Hypothalamus (tissue), 51 donors: ENCODE measurements at places on chromosomes 11 and 22.

- DNase-seq, result no peak
These were observed 40.9 kb upstream of the AMPD3 start for GRCh38 chr11:10414181-10414580.

- DNase-seq, result no peak
These were observed 25.9 kb upstream of the CCDC34 start for GRCh38 chr11:27388869-27389268.

DNA sequence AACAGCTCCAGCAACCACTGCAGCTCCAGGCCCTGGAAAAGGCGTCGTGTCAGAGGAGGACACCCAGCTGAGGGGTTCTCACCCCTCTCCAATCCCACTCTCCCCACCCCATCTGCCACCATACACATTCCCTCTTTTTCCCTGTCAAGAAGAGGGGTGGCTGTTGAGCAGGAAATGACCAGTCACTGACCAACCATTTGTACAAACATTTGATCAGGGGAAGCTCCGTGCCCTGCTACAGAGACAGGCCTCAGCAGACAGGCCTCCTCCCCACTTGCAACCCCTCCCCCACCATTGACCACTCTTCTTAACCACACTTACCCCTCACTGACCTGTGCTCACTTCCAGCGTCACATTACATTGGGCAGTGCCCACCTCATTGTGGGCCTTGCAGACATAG lies 2.3 kb upstream of the VSIG2 start:
- DNase-seq, result no peak

DNA sequence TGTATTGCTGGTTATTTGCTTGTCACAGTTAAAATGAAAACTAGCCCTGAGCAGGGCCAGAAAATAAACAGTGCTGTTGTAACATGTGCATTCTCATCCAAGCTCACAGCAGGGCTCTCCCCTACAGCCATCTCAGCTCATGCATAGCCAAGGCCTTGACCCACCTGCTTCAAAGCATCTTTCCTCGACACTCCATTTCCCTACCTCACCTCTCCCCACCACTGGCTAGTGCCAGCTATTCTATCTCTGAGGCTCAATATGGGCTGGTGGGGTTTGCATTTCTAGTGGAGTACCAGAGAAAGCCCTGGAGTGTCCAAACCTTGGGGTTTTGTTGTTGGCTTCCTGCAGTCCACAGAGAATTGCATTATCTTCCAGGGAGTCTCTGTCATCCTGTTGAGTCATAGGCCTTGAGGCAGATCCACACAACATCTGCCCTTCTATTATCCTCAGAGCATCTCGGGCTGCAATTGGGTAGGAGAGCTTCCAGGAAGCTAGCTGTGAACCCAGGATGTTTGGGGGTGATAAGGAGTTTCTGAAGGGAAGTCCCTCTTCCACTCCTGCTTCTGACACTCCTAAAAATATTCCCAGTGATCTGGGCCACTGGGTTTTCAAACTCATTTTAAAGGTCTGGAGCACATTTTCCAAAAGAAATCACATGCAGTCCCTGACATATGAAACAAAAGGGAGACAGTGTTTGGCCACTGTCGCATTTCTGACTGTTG lies 36.1 kb upstream of the AMOTL1 start:
- DNase-seq, result no peak

- no peak for DNase-seq
These were observed 1.8 kb downstream of the FJX1 start for GRCh38 chr11:35619855-35620640.

GRCh38 chr11:22786475-22786874 lies 43.1 kb downstream of the SVIP start:
- no peak for DNase-seq

DNA sequence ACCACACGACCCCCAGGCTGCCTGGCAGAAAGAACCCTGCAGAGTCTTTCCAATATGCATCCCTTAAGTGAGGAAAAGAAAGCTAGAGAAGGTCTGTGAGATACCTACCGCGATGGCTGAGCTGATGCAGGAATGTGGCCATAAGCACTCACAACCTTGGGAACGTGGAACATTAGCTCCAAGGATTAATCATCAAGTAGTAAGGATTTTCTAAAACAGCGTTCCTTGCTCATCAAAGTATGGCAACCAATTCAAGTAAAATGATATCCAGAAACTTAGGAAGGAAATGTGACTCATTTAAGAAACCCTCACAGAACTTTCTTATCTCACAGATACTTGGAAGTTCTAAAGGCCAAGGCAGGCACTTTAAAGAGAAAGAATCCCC lies 12.8 kb downstream of the PACSIN2 start:
- no peak for DNase-seq

DNA sequence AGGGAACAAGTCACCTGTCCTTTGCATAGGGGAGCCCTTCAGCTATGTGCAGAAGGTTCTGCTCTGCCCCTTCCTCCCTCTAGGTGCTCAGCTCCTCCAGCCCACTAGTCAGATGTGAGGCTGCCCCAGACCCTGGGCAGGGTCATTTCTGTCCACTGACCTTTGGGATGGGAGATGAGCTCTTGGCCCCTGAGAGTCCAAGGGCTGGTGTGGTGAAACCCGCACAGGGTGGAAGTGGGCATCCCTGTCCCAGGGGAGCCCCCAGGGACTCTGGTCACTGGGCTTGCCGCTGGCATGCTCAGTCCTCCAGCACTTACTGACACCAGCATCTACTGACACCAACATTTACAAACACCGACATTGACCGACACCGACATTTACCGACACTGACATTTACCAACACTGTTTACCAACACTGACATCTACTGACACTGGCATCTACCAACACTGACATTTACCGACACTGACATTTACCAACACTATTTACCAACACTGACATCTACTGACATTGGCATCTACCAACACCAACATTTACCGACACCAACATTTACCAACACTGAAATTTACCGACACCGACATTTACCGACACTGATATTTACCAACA lies 71.9 kb upstream of the PPP6R3 start:
- no peak for DNase-seq

DNA sequence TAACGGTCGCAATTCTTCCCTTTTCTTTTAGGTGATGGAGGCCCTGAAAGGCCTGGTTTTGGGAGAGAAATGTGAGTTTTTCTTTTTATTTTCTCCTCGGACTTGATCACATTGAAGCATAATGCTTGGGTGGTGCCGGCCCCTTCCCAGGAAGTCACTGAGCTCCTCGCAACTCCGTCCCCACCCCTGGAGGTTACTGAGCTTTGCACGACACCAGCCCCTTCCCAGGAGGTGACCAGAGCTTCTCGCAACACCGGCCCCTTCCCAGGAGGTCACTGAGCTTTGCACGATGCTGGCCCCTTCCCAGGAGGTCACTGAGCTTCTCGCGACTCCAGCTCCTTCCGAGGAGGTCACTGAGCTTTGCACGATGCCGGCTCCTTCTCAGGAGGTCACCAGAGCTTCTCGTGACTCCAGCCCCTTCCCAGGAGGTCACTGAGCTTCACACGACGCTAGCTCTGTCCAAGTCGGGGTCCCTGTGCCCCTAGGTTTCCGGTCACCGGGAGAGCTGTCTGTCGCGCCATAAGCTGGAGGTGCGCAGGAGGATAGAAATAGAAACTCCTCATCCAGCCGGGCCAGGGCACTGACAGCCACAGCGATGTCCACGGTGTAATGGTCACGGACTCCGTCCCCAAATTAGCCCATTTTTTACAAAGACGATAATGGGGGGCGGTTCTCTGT lies 586.4 kb downstream of the BRD1 start:
- DNase-seq, result no peak

- DNase-seq, result no peak
These were observed 62.2 kb downstream of the RSF1 start for GRCh38 chr11:77758331-77758730.

GRCh38 chr22:44046485-44047141 lies 22.5 kb downstream of the PARVB start:
- DNase-seq, result no peak

DNA sequence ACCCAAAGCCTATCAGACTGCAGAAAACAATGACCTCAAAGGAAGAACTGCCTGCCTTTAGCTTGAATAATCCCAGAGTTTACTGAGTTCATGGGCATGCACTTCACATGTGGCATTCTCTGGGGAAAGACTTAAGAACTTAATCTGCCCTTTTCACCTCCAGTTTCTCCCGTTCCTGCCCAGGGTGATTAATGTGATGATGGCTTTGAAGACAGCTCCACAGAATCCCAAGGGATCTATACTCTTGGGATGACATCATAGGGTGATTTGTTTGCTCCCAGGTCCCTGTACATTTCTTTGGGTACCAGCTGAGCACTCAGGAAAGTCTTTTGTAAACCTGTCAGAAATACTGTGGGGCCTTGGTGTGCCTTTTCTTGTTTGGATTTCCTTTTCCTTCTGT lies 14.0 kb downstream of the FJX1 start:
- DNase-seq, result no peak

GRCh38 chr11:554428-555226 lies 5.9 kb downstream of the LMNTD2 start:
- no peak for DNase-seq

- no peak for DNase-seq
These were observed 15.9 kb downstream of the MOGAT2 start for GRCh38 chr11:75733431-75734107.

- DNase-seq, result no peak
These were observed 37.9 kb downstream of the CDPF1 start for GRCh38 chr22:46212195-46212594.

DNA sequence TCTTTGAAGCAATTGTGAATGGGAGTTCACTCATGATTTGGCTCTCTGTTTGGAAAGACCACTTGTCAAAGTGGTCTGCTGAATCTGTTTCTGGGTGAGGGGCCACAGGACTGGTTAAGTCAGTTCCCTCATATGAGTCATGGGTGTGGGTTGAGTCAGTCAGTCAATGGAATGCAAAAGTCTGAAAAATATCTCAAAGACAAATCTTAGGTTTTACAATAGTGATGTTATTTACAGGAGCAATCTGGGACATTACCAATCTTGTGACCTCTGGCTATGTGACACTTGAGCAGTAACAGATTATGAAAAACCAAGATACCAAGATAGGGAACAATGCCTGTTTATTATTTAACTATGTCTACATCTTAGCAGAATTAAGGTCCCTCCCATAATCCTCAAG lies 311.6 kb downstream of the AASDHPPT start:
- no peak for DNase-seq

DNA sequence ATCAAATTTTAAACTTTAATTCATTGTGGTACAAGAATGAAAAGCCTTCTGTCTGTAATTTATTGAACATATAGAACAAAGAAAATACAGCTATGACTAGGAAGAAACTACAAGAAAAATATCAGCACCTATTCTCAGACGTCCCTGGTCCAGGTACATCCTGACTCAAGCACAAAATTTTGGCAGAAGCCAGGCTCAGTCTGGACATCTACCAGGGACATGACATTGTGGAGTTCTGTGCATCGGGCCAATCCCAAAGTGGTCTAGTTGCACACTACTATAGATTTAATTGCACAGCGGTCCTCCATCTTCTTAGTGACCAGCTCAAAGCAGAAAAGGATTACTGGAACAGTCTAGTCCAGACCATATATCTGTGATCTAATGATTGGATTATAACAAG lies 15.7 kb upstream of the CD59 start:
- DNase-seq, result no peak

DNA sequence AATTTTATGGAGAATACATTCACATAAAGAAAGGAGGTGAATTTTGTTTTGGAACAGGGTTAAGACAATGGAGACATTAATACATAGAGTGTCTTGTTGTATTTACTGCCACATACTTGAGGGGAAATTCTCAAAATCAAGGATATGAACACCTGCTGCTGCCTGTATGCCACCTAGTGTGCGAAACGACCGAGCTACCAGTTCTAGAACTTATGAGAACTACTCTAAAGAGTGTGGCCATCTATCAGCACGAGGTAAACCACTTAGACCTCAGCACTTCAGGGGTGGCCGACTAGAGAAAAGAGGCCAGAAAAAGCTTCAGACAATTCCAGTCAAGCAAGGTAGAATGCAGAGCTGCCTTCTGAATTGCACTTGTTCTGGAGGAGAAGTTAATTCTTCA lies 1.5 kb upstream of the AGBL2 start:
- no peak for DNase-seq

DNA sequence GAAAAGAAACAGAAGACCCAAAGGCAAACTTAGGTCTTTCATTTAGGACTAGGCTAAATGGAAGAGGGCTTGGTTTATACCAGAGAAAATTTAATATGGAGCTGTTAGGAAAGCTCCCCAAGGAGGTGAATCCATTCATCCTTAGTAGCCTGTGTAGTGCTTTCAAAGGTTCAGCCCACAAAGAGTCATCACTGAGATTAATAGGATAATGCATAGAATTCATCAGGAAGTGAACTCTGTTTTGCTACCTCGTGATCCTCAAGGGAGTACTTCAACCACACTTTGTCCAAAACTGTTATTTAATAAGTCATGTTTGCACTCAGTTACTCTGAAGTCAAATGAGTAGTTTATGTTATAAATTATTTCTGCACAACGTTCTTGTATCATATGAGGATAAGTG lies 43.3 kb upstream of the MMP7 start:
- no peak for DNase-seq
